ENCODE measurements at places on chromosomes 6 and 20.
A peak's percentile ranks its signal among the peaks of the same experiment; 100 is the strongest.

DNA sequence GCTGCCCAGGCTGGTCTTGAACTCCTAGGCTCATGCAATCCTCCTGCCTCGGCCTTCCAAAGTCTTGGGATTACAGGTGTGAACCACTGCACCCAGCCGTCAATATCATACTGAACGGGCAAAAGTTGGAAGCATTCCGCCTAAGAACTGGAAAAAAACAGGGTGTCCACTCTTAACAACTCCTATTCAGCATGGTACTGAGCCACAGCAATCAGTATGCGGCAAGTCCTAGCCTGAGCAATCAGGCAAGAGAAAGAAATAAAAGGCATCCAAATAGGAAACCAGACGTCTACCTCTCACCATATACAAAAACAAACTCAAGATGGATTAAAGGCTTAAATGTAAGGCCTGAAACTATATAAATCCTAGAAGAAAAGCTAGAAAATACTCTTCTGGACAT, 83.1 kb downstream of the FKBP5 start:
- no peak for DNase-seq

- DNase-seq = no peak
These were observed 69.4 kb downstream of the PHACTR1 start for GRCh38 chr6:12785921-12786320.

- DNase-seq = peak; percentile 85
These were observed 761.1 kb upstream of the MMS22L start for GRCh38 chr6:98044151-98044561.

DNA sequence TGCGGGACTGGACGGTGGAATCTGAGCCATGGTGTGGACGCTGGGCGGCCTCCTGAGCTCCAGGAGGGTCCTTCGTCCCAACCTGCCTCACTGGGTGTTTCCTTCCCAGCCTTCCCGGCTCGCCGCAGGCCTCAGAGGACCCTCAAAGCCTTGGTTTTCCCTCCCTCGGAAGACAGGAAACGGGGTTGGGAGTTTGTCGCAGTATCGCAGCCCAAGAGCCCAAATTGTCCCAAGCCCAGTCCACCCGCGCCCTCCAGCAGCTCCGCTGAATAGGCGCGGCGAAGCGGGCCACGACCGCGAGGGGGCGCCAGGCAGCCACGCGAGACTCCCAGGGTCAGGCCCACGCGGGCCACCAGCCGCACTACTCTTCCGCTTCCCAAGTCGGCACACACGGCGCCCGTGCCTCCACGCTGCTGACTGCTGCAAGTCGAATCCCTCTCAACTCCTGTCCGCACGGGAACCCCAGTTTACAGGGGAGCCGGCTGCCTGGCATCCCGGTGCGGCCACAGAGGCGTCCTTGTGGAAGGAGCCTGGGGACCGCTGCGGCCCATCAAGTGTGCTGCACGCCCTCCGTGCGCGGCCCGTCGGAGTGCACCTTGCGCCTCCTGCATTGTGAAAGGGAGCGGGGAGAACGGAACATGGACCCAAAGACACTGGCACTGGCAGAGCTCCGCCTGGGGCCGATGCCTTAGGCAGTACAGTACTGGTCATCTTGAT, 40.4 kb upstream of the HMGA1 start:
- DNase-seq = peak; percentile 59

Measured in NCI-H2081 (cell line).